ENCODE measurements at places on chromosomes 4 and X.

- DNase-seq, result peak; percentile 70
Measured at GRCh38 chr4:142474398-142475087, 371.6 kb downstream of the INPP4B start.

GRCh38 chrX:131136776-131137175 lies 78.6 kb downstream of the ARHGAP36 start:
- no peak for DNase-seq

- DNase-seq, result no peak
Measured at GRCh38 chrX:41386222-41386990, 52.4 kb downstream of the DDX3X start.

- no peak for DNase-seq
Measured at GRCh38 chr4:126221717-126222340, 907.1 kb downstream of the FAT4 start.

DNA sequence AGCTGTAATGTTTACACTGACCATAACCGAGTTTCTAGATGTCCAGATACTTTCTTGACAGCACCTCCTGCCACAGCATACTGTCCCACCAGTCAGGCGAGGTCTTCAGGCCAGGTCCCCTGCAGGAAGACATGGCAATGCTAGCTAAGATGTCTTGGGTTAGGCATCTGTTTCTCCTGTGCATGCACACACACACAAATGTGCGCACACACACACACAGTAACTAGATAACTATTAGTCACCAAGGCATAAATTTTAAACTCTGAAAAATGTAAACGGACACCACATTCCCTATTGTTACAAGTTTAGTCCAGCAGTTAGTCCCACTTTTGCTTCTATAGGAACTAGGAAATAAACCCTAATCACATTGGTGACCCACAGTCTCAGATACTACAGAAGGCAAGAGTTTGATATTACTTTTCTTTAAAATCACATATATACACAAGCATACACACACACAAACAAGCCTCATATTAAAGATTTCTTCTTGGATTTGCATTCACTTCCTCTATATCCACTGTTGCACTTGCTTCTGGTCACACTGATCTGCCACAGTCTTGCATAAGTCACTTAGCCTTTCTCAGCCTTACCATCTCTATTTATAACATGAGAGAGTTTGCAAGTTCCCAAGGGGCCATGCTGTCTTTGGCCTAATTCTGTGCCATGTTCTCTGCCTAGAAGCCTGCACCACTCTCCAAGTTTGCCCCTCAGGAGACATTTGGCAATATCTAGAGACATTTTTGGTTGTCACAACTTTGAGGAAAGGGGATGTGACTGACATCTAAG lies 32.2 kb downstream of the IL21 start:
- DNase-seq, result no peak

DNA sequence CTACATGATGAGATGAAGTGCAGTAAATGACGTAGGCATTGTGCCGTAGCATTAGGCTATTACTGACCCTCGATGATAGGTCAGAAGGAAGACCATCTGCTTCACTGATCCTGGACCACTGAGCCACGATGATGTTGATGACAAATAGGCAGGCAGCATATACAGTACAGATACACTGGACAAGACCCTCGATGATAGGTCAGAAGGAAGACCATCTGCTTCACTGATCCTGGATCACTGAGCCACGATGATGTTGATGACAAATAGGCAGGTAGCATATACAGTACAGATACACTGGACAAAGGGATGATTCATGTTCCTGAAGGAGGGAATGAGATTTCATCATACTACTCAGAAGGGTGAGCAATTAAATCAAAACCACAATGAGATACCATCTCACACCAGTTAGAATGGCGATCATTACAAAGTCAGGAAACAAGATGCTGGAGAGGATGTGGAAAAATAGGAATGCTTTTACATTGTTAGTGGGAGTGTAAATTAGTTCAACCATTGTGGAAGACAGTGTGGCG lies 50.9 kb downstream of the BEND4 start:
- no peak for DNase-seq

DNA sequence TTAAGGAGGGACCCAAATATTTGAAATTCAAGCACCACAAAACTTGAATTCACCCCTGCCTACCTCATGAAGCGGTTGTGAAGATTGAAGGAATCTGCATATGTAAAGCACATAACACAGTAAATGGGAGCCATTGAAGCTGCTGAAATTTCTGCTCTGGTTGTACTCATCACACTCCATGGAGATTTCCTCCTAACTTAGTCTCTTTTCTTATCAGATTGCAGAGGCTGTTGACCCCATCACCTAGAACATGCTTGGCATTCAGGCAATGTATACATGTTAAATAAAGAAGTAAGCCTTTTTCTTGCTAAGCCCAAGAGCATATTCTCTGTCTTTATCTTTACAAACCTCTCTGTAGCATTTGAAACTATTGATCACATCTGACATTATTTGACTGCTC lies 104.9 kb upstream of the TNIP3 start:
- DNase-seq, result no peak

- DNase-seq, result no peak
Measured at GRCh38 chr4:26807330-26807729, 53.3 kb upstream of the STIM2 start.

DNA sequence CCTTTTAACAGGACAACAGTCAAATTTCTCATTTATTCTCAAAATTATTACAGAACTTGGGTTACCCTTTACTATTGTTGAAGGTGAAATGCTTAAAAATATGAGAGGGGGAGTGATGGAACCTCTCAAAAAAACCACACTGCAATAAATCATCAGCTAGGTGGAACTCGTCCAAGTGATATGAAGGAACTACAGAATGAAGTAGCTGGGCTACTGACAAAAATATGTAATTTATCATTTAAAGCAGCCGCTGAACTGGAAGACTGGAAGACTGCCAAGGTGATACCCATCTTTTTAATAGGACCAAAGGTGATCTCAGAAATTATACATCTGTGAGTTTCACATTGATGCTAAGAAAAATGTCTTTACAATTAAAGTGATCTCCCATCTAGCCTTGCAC lies 597.7 kb upstream of the TENM3 start:
- DNase-seq, result no peak

- peak; percentile 22 for DNase-seq
Measured at GRCh38 chr4:143482840-143483239, 30.7 kb upstream of the SMARCA5 start.
